Activated gamma-delta T cell treated with Interleukin-2 at 50 U/mL for 16 hours (primary cell): ENCODE measurements at places on chromosomes 5 and 9.

GRCh38 chr5:106699198-106699597 lies 971.5 kb downstream of the EFNA5 start:
- DNase-seq = no peak

DNA sequence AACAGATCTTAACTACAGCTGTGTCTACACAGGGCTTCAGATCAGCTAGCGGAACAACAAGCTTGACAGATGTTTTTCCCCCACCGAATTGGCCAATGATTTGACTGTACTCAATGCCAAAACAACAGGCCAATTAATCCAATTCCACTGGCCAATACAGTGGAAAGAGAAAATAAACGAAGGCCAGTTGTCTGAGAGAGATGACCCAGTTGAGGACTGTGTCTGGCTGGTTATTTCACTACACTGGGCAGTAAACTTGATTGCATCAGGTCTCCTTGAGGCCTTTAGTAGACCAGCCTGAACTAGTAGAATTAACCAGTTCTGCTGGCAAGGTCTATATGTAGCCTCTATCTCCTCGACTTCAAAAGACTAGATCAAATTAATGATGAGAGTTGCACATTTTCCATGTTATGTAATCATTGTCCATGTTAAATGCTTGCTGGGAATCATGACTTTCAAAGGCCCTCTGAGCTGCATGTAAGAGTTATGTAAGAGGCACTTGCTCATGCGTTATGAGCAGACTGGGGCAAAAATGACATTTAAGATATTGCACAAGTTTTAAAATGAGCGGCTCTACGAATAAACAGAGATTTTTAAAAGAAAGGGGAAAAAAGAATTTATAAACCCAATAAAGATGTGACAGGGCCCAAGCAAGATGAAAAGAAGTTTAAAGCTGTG lies 28.3 kb downstream of the SMIM23 start:
- no peak for DNase-seq

GRCh38 chr9:112820881-112821280 lies 69.8 kb downstream of the SLC46A2 start:
- DNase-seq = no peak

- no peak for DNase-seq
Observed at GRCh38 chr9:27880156-27880555, 306.9 kb upstream of the C9orf72 start.

- DNase-seq = no peak
Observed at GRCh38 chr5:135942202-135942771, 12.5 kb downstream of the LECT2 start.

GRCh38 chr9:115213818-115214334 lies 95.9 kb upstream of the TNC start:
- no peak for DNase-seq
